ENCODE measurements at places on chromosomes 2 and 18.

DNA sequence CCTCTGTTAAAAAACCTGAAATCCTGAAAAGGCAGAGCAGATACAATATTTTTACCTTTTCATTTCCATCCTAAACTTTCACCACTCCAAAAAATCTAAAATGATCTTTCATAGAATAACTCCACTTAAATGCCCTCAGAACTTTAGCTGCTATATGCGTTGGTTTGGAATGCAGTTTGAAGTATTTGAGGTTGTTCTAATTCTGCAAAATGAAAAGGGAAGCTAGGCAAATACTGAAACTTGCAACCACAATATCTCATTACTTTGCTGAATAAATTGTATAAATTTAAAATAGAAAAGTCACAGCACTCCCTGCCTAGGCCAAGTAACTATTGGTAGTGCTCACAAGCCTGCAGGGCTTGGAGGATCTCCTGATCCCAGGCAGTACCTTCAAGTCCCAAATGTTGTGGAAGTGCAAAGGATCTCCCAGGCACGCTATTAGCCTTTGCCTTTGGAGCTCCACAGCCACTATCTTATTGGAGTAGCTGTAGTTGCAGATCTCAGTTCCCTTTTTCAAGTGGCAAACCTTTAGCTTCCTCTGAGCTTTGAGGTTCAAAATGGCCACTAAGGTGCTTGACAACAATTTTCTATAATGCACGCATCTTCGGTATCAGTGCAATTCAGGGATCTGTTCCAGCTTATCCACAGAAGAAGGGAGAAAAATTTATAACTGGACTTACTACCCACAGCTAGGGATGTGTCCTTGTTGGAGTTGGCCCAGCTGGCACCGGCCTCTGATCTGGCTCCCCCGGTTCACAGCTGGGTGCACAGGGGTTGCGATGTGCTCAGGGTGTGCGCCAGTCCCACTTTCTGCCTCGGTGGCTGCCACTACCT, 43.4 kb upstream of the ANKRD62 start:
- no peak for DNase-seq

DNA sequence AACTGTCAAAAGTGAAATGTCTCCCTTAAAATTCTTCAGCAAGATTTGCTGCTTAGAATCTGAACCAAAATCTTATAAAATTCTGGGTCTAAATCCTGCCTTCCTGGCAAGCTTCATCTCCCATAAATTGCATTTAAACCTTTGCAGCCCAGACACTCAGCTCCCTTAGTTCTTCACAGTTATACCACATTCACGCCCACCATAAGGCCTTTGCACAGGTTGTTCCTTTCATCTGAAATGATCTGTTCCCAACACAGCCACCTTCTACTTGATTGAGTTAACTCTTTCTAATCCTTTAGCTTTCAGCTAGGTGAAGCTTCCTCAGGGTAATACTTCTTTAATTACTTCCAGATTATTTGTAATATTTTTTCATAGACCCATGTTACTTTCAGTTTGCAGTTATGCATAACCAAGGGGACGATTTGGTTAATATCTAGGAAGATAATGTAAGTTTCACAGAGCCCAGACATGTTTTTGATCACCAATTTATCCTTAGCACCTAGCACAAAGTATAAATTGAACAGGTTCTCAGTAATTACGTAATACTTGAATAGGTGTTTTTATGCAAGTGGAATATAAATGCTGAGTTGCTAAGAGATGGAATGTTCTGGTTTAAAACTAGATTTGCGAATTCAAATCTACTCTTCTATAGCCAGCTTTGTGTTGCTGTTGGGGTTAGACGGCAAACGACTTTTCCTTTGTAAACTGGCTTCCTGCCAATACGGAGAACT, 779.7 kb upstream of the PKDCC start:
- no peak for DNase-seq

DNA sequence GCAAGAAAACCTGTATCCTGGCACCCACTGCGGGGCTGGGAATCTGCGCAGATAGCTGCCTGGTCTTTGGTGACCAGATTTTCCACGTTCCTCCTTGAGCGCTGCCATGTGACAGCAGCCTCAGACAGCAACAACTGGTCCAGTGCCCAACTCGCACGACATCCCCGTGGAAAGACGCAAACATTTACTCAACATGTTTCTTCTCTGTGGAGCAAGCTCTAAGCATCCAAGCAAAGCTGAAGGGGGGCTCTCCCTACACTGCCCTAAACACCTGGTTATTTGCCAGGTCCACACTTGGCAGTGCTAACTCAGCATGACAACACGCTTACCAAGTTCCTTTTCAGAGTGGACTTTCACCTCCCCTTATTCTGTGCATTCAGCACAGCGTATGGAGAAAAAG, 11.3 kb downstream of the ZNF516 start:
- no peak for DNase-seq

- no peak for DNase-seq
These were observed 171.3 kb downstream of the CCDC178 start for GRCh38 chr18:33269223-33269622.

GRCh38 chr2:11713815-11714214, 32.6 kb upstream of the LPIN1 start:
- no peak for DNase-seq

GRCh38 chr18:8501044-8501443, 108.2 kb upstream of the RAB12 start:
- DNase-seq = no peak

GRCh38 chr2:23690421-23691105, 236.4 kb downstream of the ATAD2B start:
- DNase-seq = no peak

- DNase-seq = peak; percentile 21
These were observed 18.2 kb downstream of the ERCC3 start for GRCh38 chr2:127275789-127276188.

DNA sequence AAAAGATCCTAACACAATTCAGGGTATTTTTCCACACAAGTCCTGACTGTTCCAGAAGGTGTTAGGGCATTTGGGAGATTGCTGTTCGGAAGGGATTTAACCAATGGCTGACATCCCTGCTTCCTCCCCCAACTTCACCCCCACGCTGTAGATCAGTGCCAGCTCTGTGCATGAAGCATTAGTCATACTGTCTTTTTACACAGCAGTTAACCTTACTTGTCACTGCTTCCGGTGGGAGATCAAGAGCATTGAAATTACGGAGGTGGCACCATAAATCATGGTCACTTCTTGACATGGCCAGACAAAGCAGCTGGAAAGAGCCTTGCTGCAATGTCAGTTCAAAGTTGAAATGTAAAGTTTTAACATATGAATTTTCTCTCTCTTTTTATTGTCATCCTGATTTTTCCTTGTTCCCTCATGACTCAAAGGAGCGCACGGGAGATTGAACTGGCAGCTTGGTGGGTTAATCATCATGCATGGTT, 70.2 kb downstream of the HRH4 start:
- DNase-seq = peak; percentile 69

DNA sequence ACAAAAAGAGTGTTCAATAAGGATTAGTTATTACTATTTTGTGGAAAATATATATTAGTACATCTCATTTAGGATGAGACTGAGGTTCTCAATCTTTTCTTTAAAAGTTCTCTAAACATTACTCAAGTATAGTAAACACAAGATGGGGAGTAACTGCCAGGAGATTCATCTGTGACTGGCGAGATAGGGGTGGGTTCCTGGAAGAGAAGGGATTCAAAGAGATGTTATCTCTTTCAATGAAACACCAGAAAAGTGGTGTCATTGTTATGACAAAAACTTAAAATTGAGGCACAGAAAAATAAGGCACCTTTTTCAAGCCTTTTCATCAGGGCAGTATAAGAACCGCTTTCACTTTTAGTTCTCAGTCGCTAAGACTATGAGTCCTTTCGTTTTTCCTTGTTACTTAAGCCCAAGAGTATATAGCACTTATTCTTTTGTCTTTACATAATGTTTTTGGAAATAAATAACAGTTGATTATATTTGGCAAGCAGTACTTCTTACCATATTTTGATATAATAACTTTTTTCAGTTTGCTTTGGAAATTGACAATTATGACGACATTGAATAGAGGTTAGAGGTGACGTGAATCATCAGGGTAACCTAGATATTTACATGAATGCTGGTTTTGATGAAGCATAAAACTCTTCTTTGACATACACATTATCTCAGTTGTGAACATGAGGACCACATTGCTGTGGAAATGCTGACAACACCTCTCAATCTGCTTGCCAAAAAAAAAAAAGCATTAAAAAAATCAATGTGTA, 393.9 kb upstream of the TCF4 start:
- no peak for DNase-seq

- no peak for DNase-seq
These were observed 45.2 kb upstream of the NEUROD1 start for GRCh38 chr2:181725476-181725875.

DNA sequence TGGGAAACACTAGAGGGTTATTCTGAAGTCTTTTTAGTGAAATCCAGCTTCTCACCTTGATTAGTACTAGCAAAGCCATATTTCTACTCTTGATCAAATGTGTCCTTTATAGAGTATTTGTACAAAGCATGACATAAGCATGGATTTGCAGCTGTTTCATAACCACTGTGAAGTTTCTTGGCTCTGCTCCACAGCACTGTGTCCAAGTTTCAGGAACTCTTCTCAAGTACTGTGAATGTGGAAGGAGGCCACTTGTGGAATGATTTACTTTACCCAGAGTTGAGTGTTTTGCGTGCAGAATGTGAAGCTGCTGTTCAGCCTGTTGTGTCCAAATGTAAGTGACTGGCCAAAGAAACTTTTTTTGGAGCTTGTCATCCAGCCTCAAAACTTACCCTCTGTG, 16.2 kb upstream of the MAPRE2 start:
- no peak for DNase-seq

DNA sequence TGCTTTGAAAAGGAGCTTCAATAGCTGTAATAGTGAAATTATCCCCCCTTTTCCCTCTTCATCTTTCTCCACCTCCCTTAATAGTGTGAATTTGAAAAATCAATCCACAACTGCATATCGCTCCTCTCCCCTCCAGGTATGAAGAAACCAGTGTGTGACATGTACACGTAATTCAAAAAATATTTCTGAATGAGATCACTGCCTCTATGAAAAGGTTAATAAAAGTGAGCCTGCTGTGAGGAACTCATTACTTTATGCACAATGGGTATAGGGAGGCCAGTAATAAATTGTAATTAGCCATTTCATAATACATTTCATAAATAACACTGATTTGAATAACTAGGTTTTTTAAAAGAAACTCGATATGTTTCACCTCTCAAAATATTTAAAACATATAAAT, 209.0 kb upstream of the KYNU start:
- no peak for DNase-seq

- no peak for DNase-seq
These were observed 101.0 kb downstream of the SLC25A12 start for GRCh38 chr2:171792886-171793580.

DNA sequence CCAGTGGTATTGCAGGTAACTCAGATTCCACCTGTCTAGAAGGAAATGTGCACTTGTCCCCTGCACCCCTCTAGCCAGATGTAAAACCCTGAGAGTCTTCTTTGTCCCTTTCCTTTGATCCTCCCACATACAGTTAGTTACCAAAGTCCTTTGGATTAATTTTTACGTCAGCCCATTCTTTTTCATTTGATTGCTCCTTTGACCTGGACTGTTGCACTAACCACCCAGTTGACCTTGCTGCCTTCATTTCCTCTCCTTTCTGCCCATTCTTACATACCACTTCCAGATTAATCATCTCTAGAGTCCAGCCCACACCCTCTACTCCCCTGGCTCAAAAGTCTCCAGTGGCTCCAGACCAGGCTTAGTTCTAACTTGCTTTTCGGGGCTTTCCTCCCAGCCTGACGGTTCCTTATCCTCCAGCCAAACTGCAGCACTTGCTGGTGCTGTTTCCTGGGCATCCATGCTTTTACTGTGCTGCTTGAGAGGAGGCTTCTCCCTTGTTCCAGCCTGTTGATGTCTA, 99.3 kb downstream of the SPTBN1 start:
- peak; percentile 44 for DNase-seq

- peak; percentile 67 for DNase-seq
These were observed 139.2 kb downstream of the LAMA3 start for GRCh38 chr18:23828426-23828825.

GRCh38 chr2:146438246-146438645, 1406.6 kb upstream of the ACVR2A start:
- no peak for DNase-seq

GRCh38 chr2:60472663-60473289, 80.7 kb downstream of the BCL11A start:
- no peak for DNase-seq

DNA sequence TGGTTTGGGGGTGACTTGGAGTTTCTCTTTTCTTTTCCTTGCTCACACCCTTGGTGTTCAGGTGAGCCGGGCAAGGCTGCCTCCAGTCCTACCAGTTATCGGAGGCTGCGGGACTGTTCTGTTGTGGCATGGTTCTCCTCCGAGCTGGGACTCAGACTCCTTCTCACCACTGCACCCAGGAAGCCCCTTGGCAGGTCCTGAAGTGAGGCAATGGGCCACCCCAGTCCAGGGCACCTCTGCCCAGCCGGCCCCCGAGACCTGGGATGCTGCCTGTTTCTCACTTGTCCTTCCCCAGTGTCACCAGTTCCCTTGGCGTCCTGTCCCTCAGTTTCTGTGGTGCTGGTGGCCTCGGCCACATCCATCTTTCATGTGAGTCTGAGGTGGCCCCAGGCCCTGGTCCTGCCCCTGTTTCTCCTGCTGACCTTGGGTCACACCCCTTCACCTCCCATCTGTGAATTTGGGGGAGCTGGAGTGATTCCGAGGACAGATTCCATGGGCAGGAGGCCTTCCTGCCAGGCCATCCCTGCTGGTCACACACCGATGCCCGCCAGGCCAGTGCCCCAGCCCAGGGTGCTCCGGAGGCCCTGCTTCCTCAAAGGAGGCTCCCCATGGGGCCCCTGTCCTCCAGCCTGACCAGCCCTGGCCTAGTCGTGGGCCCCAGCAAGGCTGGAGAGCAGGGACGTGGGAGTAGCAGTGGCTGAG, 6.6 kb upstream of the KLHL30 start:
- peak; percentile 49 for DNase-seq

- DNase-seq = no peak
These were observed 25.7 kb downstream of the ANKRD62 start for GRCh38 chr18:12119358-12119757.

- peak; percentile 51 for DNase-seq
These were observed 212.3 kb downstream of the CYP26B1 start for GRCh38 chr2:71935262-71935848.

DNA sequence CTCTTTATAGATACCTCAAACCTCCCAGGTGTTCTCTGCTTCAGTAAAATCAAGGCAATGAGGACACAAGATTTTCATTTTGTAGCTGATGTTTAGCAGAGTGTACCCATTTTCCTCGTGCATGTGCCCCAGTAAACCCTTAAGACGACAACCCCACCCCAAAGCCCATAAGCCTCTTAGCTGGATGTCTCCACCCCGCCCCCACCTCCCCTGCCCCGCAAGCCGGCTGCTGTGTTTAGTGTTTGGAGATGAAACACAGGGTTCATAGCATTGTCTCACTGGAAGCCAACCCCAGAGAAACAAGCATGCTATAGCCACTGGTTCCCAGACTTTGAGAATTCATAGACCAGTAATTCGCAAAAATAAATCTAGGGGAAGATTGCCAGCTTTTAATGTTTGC, 5.8 kb upstream of the SAG start:
- DNase-seq = no peak

- no peak for DNase-seq
These were observed 35.3 kb downstream of the ACVR1C start for GRCh38 chr2:157593411-157593810.
